ENCODE measurements at places on chromosomes 2 and 18. TPM values are rescaled to one million over a fixed set of nuclear protein-coding genes. Genes with fewer than 3 reads are reported as not detected.

HOXD10 gene
- total RNA-seq: 4.8 TPM

ASB18 gene
- total RNA-seq: not detected

DSG1 gene
- total RNA-seq: not detected

NTSR2 gene
- total RNA-seq: 0.08 TPM

SCYGR1 gene
- not detected for total RNA-seq

NOL4 gene
- total RNA-seq: not detected

GALNT13 gene
- 13.4 TPM for total RNA-seq

IL18R1 gene
- total RNA-seq: 1.0 TPM

CXCR1 gene
- total RNA-seq: not detected

TTC39C gene
- total RNA-seq: 17.4 TPM

APCDD1 gene
- 0.06 TPM for total RNA-seq

AFTPH gene
- 24.0 TPM for total RNA-seq

NYAP2 gene
- total RNA-seq: not detected

PROC gene
- total RNA-seq: 5.5 TPM

KCNS3 gene
- 1.4 TPM for total RNA-seq

CHRNA1 gene
- not detected for total RNA-seq

TLX2 gene
- total RNA-seq: 0.28 TPM

IL36G gene
- not detected for total RNA-seq

GKN2 gene
- 2.4 TPM for total RNA-seq

ALLC gene
- total RNA-seq: not detected

TMEM247 gene
- total RNA-seq: not detected

RIT2 gene
- not detected for total RNA-seq

ACMSD gene
- total RNA-seq: not detected

Data from A549 treated with AZD2906 at 1 μM for 4 hours (cell line).